ENCODE measurements at places on chromosomes 12 and 14.
A peak's percentile ranks its signal among the peaks of the same experiment; 100 is the strongest.

DNA sequence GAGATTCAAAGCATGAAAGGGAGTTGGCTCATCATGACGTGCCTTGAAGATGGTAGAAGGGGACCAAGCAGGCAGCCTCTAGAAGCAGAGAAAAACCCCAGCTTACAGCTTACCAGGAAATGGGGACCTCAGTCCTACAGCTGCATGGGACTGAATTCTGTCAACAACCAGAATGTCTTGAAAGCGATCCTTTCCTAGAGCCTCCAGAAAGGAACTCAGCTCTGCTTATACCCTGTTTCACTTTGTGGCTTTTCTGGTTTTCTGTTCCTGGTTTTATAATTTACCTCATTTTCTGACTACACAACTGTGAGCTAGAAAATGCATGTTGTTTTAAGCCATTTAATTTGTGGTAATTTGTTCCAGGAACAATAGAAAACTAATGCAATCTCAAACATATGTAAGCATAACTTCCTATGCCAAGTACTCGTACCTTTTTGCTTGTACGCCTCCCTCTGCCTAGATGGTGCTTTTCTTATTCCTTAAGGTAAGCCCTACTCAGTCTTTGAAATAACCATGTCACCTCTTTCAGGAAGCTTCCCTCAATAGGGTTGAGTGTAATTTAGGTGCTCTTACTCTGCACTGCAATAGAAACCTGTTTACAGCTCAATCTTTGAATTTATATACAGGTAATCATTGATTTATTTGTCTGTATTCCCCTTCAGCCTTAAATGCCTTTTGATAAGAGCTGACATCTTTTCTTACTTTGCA is 348.8 kb downstream of the TMEM117 start:
- DNase-seq = no peak

- no peak for DNase-seq
Observed at GRCh38 chr12:111367661-111368221, 1.2 kb downstream of the PHETA1 start.

DNA sequence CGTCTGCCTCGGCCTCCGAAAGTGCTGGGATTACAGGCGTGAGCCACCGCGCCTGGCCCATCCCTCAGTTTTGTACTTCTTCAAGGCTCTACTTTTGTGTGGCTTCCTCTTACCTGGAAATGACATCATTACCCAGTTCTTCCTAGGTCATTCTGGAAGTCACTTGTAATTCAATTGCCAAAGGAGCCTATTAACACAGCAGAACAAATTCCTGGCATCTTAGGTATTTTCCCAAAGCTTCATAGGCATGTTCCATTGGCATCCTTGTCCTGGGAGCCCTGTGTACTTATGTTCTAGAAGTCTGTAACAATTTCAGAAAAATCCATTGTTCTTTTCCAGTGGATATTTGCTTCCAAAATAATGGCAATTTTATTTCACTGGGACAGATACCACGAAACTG is 60.6 kb downstream of the DAAM1 start:
- no peak for DNase-seq

DNA sequence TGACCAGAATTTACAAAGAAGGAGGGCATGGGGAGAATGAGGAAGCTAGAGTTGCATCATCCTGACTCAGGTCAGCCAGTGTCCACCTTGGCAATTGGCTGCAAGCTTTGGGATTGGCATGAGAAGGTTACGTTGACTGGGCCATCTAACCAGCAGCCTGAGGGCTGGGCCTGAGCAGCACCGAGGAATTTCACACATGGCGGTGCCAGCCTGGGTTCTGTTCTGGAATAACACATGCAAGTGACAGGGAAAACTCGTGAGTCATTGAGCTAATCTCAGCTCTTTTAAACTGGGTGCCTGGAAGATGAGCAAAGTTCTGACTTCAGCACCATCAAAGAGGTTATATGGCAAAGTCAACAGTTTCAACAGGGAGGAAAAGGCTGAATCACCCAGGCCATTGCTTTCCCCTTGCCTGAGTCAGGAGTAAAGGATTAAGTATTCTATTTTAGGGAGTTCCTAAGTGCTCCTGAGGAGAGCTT is 543.2 kb upstream of the TBX3 start:
- DNase-seq = no peak

DNA sequence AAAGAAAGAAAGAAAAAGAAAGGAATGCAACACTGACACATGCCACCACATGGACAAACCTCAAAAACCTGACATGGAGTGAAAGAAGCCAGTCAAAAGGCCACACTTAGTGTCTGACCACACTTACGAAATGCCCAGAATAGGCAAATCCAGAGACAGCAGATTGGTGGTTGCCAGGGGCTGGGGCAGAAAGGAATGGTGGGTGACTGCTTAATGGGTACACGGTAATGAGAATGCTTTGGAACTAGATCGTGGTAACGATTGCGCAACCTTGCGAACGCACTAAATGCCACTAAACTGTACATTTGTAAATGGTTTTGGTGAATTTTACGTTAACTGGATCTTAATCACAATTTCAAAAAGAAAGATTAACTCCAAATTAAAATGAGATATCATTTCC is 39.5 kb downstream of the SCARB1 start:
- no peak for DNase-seq

DNA sequence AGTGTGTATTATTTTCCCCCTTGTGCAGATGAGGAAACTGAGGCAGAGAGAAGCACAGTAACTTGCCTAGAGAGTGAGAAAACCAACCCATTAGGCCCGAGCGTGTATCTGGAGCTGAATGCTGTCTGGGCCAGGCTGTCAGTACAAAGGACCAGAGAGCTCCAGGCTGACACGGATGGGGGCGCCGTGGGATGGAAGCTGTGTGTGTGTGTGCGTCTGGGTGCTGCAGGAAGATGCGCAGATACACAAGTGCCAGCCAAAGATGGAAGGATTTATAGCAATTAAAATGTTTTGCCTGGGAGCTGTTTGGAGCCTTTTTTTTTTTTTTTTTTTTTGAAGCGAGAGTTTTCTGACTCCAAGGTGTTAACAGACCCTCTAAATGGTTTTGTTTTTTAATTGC is 53.7 kb upstream of the GPATCH2L start:
- no peak for DNase-seq

DNA sequence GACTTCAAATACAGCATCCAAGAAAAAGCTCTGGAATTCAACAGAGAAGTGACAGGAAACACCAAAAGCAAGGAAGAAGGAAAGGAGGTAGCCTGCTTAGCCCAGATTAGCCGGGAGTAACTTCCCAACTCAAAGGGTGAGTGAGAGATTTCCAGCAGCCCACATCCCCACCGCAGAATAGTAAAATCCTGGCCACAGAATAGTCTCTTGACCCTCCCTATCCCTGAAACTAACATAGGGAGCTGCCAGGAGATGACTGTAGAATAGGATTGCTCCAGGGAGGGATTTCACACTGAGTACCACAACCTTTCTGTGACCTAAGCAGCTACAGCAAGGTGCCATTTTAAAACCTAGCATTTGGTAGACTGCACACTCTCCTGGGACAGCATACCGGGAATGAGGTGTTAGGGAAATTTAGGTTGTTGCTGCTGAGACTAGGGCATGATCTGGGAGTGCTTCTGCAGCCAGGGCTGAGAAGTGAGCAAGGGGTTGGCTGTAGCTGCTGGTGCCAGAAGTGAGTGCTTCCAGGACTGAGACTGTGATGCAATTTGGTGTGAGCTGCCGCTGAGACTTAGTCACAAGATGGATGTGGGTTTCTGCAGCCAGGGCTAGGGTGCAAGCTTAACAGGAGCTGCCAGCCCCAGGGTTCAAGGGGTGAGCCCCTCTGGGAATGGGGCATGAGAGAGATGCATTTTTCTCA is 66.0 kb downstream of the TMTC3 start:
- no peak for DNase-seq

DNA sequence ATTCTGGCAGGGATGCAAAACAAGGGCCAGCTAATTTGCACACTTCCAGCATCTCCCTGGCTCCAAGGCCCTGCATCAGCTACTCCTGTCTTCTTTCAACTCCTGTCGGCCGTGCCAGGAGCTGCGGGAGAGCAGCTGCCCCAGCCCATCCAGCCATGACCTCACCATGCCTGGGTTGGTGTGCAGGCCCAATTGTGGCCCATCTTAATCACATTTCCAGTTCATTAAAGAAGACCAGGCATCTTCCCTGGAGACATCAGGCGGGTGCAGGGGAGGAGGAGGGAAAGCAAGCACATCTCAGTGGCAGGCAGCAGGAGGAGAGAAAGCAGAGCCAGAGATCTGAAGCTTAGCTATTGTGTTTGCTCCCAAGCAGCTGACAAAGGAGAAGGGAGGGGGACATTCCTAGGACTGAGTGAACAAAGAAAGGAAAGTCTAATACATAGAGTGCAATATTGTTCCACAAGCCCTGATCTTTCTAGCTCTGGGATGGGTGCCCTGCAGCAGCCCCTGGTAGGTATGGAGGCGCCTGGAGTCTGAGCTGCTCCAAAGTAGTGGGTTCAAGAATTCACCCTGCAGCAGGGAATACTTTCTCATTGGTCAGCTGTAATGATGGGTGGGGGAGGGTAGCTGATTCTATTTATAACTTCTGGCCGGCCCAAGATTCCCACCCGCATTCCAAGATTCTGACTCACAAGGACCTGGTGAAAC is 40.1 kb downstream of the VWF start:
- no peak for DNase-seq

GRCh38 chr14:93906341-93907329 is 20.5 kb upstream of the FAM181A start:
- peak; percentile 85 for DNase-seq

GRCh38 chr12:5577211-5577612 is 145.3 kb downstream of the NTF3 start:
- DNase-seq = no peak

- no peak for DNase-seq
Observed at GRCh38 chr12:88958153-88958552, 377.9 kb upstream of the KITLG start.

GRCh38 chr14:50229681-50230080 is 1.7 kb downstream of the SOS2 start:
- DNase-seq = no peak

- peak; percentile 23 for DNase-seq
Observed at GRCh38 chr14:21072781-21073339, 2.8 kb downstream of the ARHGEF40 start.

- DNase-seq = no peak
Observed at GRCh38 chr12:89200217-89200616, 152.1 kb downstream of the DUSP6 start.

DNA sequence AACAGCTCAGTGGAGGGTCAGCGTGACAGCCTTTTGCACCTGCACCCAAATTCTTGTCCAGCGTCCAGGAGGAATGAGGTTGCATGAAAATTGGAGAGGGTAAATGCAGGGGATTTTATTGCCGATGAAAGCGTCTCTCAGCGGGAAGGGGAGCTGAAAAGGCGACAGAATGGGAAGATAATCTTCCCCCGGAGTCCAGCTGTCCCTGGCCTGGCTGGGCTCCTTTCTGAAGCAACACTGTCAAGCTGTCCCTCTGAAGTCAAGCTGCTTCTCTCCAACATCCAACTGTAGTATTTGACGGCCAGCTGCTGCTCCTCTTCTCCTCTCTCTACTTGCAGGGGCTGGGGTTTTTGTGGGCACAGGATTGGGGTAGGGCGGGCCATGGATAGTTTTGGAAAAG is 32.7 kb downstream of the NOPCHAP1 start:
- no peak for DNase-seq

GRCh38 chr14:56137849-56138248 is 19.6 kb downstream of the PELI2 start:
- no peak for DNase-seq

DNA sequence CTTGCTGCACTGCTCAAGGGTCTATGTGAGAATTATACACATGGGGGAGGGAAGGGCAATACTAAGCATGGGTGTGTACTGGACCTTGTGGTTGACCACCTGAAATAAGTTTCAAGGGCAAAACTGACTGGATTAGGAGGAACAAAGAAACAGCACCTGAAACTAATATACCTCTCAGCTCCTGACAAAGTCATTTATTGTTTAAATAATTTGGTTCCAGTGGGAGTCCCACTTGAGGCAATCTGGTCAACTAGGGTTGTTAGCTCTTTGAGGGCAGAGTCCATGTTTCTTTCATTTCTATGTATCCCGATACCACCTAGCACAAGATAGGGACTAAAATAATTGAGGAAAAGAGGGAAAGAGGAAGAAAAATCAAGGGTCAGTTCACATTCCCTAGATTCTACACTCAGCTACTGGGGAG is 45.5 kb downstream of the STXBP6 start:
- no peak for DNase-seq

GRCh38 chr12:84807249-84807648 is 105.3 kb downstream of the SLC6A15 start:
- DNase-seq = no peak

GRCh38 chr14:98904677-98905076 is 367.3 kb downstream of the BCL11B start:
- no peak for DNase-seq

- no peak for DNase-seq
Observed at GRCh38 chr12:116561181-116561821, 2.1 kb downstream of the MAP1LC3B2 start.

GRCh38 chr14:33584697-33585096 is 366.2 kb downstream of the EGLN3 start:
- DNase-seq = no peak

GRCh38 chr12:107778383-107779025 is 4.0 kb downstream of the ASCL4 start:
- DNase-seq = no peak

DNA sequence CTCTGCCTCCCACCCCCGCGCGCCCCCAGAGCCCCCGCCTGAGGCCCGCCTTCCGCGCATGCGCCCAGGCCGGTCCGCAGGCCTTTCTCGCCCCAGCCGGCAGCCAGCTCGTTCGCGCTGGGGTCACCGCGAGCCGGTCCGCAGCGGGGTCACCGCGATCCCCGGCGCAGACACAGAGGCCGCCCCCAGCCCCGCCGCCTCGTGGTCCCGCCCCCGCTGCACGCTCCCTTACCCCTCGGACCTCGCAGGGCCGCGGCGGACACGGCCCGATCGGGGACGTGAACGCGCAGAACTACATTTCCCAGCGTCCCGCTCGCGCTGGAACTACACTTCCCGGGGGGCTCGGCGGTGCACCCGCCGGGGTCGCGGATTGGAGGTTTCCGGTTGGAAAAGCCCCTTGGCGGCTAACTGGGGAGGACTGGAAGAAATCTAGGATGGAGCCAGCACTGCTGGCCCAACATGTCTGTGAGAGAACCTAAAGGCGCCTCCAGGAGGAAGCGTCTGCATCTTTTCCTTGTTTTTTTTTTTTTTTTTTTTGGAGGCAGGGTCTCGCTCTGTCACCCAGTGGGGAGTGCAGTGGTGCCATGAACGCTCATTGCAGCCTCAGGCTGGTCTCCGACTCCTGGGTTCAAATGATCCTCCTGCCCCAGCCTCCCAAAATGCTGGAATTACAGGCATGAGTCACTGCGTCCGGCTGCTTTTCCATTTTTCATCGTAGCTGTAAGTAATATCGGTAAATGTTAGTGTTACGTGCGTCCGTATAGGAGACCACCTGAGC is at the start of gene ZNF605:
TSS of gene ZNF605 (minus strand) at position 296 of the 778 bp plus-strand sequence. CDS start 10,671 bp downstream, outside the sequence.
- peak; percentile 96 for DNase-seq

DNA sequence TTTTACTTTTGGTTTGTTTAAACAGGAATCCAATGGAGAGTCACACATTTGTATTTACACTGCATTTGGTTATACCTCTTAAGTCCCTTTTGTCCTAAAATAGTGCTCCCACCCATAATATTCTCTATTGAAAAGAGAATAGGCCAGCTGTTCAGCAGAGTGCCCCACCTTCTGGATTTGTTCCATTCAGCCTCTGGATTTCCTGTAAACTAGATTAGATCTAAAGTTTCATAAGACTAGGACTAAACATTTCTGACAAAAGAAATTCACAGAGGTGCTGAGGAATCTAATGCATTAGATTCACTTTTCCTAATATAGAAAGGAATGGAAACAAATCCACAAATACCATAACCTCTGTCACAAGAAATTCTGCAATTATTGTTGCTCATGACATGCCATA is 38.1 kb downstream of the GCH1 start:
- DNase-seq = no peak

- no peak for DNase-seq
Observed at GRCh38 chr14:92277031-92277430, 45.9 kb upstream of the SLC24A4 start.

- no peak for DNase-seq
Observed at GRCh38 chr12:107478881-107479280, 206.7 kb upstream of the PWP1 start.
